ENCODE measurements at places on chromosomes 13 and 19.

- DNase-seq = no peak
Observed at GRCh38 chr19:41305927-41306793, 3.8 kb upstream of the CCDC97 start.

DNA sequence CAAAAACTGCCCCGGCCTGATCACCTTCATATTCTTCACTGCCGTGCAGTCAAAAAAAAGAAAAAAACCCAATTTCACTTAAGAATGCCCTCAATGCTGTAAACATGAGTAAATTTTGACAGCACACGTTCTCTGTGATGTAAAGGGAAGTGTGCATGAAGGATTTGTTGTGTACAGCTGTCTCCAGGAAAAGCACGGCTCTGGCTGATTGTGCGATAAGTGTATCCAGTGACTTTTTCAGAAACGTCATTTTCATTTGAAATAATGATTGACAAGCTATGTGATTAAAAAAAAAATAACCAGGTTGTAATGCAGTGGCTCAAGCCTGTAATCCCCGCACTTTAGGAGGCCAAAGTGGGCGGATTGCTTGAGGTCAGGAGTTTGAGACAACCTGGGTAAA, 39.6 kb downstream of the ANKRD10 start:
- no peak for DNase-seq

- no peak for DNase-seq
Observed at GRCh38 chr19:14516048-14516534, 2.1 kb downstream of the DNAJB1 start.

- DNase-seq = no peak
Observed at GRCh38 chr13:113354831-113355610, 8.9 kb downstream of the GRTP1 start.

- DNase-seq = no peak
Observed at GRCh38 chr13:24680258-24680920, at the start of gene ATP12A. ATP12A (plus strand) TSS chr13:24680408; CDS start chr13:24680744, 336 bp downstream.

GRCh38 chr13:113533161-113533840, 42.8 kb upstream of the DCUN1D2 start:
- DNase-seq = no peak

DNA sequence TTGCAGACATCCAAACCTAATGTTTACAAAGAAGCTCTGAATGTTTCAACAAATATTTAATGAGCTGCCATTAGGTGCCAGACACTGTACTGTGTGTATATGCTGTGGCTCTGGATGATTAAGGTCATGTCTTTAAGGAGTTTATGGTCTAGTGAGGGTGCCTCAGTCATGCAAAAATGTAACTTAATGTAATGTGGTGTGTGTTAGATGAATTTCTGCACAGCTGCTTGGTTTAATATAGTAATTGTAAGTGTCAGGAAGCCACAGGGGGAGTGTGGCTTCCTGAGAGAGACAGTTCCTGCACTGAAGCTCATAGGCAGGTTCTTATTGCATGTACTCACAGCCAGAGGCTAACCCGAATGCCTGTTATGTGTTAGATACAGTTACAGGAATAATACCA, 43.3 kb downstream of the SPATA13 start:
- DNase-seq = no peak

DNA sequence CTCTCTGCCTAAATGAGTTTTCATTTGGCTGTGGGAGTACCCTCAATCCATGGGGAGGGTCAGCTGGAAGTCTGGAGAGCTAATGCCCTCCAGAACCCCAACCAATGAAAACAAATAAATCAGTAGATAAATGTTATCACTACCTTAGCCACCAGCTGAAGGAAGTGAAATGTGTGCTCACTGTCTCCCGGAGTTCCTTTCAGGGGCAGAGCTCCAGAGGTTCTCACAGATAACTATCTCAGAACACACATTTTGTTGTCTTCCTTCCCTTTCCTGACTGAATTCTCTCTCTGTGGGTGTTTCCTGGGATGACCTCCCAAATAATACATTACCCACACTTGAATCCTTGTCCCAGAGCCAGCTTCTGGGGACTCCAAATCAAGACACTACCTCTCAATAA, 779.6 kb downstream of the DIAPH3 start:
- DNase-seq = no peak

- no peak for DNase-seq
Observed at GRCh38 chr13:105719859-105720258, 815.6 kb downstream of the EFNB2 start.

DNA sequence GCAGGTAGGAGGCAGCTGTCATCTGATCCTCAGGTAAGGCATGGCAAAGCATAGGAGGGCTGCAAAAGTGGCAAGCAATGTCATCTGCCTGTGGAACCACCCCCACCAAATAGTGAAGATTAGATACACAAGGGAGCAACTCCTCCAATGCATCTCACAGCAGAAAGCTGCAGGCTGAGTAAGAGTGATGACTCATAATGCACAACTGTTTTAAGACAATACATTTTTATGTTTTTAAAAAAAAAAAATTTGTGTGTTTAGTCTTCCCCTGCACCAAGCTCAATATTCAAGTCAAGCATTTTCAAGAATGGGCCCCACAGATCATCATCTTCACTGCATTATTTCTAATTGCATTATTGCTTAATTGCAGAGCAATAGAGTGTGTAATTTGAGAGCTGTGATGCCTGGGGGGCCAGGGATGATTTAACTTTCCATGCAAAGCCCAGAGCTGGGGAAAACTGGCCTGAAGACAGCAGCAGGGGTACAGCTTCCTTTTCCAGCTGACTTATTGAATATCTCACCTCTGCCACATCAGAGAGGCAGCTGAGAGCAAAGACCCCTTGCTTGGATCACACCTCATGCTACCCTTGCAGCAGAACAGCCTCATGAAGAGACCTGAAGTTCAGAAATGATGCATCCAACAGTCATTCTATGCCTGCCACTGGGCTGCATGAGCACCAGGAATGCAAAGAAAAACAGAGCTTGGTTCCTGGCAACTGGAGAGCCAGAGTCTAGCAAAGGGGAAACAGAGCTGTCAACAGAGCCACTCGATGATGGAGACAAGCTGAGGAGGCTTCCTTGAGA, 22.7 kb upstream of the POP4 start:
- DNase-seq = no peak

GRCh38 chr19:33879818-33880575, 83.3 kb downstream of the KCTD15 start:
- DNase-seq = no peak

DNA sequence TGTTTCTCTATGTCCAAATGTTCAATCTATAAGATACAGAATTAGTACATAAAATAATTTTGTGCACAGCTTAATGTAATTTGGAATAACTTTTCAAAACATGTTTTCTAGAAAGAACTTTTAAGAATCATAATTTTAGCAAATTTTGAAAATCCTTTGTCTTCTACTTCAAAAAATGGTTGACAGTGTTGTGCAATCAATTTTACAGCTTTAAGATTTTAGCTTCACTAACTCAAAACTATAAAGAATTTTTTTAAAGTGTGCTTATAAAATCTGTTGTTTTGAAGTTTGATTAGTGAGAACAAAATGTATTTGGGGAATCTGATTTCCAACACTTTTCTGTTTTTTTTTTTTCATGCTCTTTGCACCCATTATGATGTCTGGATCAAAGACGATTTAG, 12.7 kb upstream of the SPACA6 start:
- no peak for DNase-seq

GRCh38 chr19:6042776-6043726, 65.1 kb upstream of the RANBP3 start:
- no peak for DNase-seq

DNA sequence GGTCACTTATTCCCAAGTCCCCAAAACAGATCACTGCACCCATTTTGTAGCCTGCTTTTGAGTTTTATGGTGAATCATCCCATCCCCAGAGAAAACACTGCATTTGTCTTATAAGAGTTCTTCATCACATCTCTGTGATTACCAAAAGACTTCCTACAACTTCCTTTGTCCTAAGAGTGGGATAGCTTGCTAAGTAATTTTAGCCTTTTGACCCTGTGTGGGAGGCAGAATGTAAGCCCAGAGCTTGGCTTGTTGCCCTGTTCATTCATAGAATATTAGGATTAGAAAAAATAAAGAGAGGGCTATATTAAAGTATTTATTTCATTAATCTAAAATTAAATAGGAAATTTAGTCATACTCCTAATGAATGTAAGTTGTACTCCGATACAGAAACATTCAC, 213.3 kb downstream of the MZT1 start:
- DNase-seq = no peak

GRCh38 chr19:54554006-54554405, 19.6 kb upstream of the LILRA2 start:
- DNase-seq = no peak

DNA sequence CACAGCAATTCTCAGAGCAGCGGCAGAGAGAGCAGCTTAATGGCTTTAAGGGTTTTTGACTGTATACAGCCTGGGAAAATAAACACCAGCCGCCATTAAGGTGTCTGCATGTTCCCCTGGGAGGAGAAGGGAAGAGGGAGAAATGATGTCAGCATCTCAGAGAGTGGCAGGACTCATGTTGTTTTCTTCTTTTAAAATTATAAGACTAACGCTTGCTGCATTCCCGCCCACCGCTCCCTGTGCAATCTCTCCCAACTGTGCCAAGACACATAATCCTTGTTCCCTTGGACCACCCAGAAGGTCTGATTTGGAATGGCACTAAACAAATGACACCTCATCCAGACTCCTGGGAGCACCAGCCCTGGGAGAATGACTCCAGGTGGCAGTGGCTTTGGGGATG, 27.7 kb upstream of the FAM216B start:
- no peak for DNase-seq

DNA sequence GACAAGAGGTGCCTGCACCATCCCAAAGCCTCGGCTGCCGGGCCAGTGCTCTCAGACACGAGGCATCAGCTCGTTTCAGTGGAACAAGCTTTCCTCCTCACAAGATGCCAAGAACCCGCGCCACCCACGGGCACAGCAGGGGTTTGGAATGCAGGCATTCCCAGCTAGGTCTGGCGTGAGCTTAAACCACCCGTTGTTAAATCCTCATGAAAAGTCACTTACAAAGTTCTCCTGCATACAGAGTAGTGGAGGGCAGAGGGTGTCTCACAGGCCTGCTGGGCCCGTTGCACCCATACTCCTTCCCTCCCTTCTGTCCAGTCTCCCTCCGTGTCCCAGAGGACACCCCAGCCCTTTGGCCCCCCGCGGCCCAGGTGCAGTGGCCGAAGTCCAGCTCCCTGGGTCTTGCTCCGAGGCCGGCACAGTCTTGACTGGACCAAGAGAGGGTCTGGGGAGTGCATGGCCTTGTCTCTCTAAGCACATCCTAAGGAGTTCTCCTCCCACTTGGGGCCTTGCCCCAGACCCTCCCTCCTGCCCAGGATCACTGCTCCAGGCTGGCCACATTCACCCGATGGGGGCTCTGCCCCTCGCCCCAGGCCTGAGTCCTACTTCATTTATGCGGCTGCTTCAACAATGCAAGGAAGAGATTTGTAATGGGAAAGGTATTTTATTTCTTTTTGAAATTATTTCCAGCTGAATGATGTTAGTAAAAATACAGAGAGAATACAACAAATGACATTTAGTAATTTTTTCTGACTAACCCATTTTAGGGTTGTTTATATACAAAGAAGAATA, 35.2 kb upstream of the GRTP1 start:
- no peak for DNase-seq

DNA sequence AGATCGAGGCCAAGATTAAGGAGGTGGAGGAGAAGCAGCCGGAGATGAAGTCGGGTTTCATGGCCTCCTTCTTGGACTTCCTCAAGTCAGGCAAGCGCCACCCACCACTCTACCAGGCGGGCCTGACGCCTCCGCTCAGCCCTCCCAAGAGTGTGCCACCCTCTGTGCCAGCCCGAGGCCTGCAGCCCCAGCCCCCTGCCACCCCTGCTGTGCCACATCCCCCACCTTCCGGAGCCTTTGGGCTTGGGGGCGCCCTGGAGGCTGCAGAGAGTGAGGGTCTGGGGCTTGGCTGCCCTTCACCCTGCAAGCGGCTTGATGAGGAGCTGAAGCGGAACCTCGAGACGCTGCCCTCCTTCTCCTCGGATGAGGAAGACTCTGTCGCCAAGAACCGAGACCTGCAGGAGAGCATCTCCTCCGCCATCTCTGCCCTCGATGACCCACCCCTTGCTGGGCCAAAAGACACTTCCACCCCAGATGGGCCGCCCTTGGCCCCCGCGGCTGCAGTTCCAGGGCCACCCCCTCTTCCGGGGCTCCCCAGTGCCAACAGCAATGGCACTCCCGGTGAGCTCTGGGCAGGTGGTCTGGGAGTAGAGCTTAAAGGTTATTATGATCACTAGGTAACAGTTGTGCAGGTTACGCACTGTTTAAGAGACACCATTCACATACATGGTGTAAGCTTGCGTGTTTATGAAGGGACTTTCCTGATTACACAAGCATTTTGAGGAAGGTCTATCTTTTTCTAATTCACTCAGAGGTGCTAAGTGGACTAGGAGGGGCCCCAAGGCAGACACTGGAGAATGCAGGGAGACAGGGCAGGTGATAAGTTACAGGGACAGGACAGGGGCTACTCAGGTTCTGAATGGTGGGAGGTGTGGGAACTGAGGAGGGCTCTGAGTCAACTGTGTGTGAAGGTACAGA, 8.7 kb downstream of the PRR12 start:
- DNase-seq = no peak

- peak; percentile 92 for DNase-seq
Observed at GRCh38 chr19:28705008-28705407, 507.9 kb downstream of the UQCRFS1 start.

DNA sequence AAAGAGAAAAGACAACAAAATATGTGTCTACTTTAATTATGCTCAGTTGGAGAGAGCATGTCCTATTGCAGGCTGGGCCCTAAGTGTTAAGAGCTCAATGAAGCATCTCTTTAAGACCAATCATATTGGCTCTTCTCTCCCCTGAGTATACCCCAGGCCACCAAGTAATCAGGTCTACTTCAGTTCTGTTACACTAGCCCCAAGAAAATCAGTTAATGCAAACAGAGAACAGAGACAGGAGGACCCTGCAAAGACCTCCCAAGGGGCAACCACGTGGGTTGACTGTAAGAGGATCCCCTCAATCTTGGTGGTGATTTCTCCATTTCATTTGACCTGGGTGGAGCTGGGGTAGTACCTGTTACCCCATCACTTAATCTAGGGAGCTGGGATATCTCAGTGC, 451.0 kb upstream of the ZNF507 start:
- no peak for DNase-seq

GRCh38 chr19:29666578-29667386, 1.5 kb downstream of the PLEKHF1 start:
- no peak for DNase-seq

GRCh38 chr13:97851269-97851668, 102.2 kb upstream of the IPO5 start:
- DNase-seq = no peak

GRCh38 chr13:39811051-39811450, 155.6 kb downstream of the COG6 start:
- DNase-seq = no peak

DNA sequence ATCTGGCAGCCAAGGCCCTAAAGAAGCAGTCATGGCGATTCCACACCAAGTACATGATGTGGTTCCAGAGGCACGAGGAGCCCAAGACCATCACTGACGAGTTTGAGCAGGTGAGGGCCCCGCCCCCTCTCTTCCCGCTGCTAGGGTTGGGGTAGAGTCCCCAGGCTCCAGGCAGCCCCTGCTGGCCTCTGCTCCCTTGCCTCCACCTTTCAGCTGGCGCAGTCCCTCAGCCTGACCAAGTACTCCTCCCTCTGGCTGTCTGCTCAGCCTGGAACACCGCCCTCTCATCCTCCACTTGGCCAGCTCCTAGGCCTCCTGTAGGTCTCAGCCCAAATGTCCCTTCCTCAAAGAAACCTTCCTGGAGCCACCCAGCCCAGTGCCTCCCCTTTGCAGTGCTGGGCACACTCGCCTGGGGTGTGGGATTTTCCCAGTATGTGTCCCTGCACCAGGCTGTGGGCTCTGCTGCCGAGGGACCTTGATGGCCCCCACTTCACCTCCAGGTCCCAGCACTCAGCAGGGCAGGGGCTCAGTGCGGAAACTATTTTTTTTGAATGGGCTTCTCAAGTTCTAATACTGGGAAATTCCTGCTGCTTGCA, 5.7 kb downstream of the LENG1 start:
- DNase-seq = no peak

Data from SW 1271 (cell line).